ENCODE measurements at places on chromosomes 7 and 10.

- no peak for DNase-seq
These were observed 43.6 kb upstream of the KLF6 start for GRCh38 chr10:3828404-3829155.

DNA sequence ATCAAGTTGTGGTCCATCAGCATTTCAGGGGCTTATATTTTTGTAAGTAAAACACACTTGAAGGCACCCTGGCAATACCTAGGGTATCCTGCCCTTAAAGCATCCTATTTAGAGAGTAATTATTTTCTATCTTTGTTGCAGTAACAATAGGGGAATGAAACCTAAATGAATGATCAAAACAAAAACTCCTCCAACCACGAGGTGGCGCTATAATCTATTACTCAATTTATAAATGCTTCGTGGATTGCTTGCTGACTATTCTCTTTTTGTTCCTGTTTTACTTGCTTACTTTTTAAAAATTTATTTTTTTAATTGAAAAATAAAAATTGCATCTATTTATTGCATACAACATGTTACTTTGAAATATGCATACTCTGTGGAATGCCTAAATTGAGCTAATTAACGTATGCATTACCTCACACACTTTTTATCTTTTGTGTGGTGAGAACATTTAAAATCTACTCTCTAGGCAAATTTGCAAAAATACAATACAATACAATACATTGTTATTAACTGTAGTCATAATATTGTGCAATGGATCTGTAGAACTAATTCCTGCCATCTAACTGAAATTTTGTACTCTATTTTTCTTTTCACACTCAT is 147.7 kb upstream of the BMPER start:
- DNase-seq = no peak

DNA sequence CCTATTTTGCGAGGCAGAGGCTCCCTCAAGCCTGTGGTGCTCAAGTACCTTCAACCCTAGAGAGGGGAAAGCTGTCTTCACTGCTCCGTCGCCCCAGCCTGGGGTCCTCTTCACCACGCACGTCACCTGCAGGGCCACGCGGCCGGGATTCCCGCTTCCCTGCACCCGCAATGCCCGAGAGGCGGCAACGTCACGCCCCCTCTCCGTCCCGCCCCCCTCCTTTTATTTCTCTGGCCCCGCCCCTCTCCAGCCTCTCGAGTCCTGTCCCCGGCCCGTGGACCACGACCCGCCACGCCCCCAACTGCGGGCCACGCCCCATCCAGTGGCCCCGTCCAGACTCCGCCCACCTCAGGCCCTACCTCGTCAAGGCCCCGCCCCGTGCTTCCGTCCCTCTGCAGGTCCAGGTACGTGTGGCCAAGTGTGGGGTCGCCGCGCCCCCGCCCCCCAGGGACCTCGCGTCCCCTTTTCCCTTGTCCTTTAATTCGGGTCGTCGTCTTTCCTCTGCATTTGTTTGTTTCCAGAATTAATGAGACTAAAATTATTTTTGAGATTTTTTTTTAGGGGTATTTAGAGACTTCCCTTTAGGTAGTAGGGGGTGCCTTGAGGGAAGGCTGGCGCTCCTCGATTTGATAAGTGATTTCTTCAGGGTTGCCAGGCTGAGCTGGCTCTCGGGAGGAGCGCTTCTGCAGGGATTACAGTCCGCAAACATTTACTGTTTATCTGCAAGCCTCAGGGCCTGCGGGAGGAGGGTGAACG is 69.8 kb upstream of the BAIAP2L1 start:
- DNase-seq = peak; percentile 4

DNA sequence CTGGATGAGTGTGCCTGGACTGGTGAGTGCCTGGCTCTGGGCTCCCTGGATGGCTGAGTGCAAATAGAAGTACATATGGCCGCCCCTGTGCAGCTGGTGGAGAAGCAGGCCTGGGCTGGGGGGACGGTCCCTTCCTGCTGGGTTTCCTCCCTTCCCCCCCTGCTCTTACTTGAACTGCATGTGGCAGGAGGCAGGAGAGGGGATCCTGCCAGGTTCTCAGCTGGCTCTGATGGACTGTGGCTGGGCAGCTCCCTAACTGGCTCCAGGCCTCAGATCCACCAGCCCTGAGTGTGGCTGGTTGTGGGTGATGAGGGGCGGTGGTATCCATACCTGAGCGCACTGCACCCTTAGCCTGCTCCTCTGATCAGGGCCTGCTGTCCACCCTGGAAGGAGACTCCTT is 26.9 kb downstream of the ADCY1 start:
- DNase-seq = no peak

DNA sequence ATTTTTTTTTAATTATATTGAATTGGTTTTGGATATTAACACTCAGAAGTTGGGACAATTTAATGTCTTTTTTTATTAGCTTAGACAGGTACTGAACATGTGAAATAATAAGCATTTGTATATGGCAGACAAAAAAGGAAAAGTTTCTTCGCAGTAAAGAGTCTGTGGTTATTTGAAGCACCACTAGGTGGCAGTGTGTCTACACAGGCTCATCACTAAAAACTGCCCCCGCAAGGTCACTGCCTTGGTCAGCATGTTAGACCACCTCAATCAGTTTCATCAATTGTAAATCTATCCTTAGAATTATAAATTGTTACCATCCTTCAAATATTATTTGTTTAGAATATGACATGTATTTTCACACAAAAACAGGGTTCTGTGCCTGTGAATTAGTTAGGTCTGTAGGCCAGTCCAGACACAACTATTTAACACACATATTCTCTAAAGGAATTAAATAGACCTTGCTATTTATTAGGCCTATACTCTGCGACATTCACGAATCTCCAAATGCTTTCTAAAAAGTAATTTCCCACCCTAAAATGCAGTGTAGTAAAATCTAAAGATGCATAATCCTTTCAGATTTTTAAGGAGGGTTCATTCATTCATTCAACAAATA is 17.0 kb downstream of the PNLIPRP3 start:
- DNase-seq = no peak

- no peak for DNase-seq
These were observed 26.6 kb downstream of the FAM3C start for GRCh38 chr7:121369462-121369861.

DNA sequence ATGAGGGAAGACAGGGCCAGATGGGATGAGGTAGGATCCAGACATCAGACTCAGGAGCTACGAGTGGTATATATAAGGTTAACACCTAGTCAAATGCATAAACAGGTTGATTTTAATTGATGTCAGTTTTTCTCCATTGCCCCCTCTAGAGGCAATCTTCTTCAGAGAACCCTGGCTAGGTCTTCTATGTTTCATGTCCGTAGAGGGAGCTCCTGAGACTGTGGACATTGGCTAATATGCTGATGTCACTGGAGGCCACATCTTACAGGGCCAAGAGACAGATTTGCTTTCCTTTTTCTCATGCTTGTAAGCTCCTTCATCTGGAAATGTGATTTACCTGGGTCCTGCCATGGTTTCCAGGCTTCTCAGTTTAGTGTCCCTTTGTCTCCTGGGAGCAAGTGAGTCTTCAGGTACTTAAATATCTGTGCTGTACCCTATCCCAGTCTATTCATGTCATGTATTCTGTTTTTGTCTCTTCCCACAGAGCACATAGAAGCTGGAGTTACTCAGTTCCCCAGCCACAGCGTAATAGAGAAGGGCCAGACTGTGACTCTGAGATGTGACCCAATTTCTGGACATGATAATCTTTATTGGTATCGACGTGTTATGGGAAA is 161.6 kb upstream of the PRSS1 start:
- no peak for DNase-seq

- no peak for DNase-seq
These were observed 64.0 kb downstream of the ELFN1 start for GRCh38 chr7:1733908-1734730.

- no peak for DNase-seq
These were observed 128.1 kb upstream of the FAM20C start for GRCh38 chr7:64098-64915.

DNA sequence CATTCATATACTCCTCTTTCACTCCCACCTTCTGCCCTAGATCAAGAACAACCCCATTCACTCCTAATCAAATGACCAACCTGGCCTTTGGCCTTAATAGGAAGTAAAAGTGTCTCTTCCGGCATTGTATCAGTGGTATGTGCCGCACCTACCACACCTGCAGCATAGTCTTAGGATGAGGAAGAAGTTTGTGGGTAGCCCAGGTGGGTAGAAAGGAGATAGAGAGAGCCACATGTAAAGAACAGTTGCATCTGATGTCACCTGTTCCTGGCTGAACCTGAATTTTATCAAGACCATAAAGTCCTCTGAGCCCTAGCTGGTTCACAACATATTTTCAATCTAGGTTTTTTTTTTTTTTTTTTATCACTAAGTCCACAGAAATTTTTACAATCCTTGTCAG is 55.5 kb upstream of the PTPN12 start:
- DNase-seq = no peak

DNA sequence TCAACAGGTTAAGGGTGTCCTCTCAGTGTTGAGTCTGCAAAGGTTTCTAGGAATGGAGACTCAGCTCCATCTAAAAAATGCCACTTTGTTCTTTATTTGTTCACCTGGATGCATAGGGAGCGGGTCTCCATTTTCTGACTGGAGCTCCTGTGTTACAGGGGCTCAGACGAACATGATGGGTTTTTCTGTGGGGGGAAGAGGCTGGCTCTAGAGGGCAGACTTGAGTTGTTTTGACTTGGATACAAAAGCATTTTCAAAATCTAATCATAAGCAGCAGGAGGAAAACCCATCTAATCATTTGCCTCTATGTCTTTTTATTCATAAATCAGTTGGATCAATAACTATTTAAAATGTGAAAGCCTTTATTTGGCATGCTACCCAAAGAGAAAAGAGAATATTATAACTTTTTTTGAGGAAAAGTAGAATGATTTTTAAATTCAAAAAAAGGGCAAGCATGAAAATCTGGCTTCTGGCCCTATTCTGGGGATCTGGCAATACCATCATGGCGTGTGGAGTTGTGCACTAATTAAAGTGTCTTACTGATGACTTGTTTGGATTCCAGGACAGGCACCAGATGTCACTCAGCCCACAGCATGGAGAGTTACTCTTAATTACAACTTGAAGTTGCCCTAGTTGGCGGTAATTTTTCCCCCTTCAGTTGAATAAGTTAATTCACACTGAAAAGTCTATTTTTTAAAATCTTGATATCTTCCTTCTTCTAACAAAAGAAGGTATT is 594.9 kb downstream of the REEP3 start:
- DNase-seq = no peak

DNA sequence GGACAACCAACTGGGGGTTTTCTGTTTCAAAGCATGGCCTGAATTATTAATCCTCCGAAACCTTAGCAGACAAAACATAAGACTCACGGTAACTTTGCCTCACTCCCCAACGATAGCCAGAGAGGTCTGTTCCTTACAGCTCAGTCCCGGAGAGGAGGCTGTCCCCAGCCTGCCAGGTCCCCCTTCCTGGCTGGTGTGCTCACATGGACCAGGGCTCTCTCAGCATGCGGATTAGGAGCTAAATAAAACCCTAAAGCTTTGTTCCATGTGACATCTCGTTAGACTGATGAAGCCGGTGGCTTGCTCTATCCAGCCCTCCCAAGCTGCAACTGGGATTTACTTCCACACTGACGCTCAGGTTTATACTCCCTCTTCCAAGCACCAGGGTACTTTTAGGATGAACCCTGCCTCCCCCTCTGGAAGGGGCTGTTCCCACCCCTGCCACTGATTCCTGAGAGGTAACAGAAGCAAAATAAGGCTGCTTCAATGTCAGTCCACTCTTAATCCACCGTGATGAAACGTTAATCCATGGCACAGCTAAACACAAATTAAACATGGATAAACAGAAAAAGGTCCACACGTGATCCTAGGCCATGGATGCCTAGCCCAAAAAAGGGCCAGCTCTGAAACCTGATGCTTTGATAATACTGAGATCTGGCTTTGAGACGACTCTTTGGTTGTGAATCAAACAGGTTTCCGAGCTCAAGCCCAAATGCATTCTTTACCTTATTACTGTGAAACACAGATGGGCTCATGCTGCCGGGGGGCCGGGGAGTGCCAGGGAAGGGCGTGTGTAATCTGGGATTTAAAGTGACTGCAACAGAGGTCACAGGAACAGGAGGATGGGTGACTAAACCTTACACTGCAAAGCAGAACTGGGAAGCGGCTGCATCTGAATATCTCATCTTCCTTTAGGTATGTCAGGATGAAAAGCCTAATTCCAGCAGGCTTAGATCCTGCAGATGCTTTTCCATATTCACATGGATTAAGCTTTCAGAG is 86.2 kb downstream of the ZRANB1 start:
- no peak for DNase-seq

DNA sequence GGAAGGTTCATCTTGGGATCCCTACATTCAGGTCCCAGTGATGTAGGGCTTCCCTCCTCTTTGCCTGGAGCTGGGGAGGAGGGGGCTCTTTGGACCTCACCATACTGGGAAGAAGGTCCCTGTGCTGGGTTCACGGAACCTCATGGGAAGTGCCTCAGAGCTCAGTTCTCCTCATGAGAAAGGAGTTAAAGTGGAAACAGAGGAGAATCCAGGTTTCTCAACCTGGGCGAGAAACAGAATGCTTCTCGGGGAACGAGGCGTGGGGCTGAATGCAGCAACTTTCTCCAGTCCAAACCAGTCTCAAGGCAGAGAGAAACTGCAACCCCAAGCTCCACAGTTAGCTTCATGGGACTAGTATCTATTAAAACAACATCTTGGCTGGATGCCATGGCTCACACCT is 382.7 kb upstream of the FOXK1 start:
- no peak for DNase-seq

- no peak for DNase-seq
These were observed 23.1 kb downstream of the ZC3HAV1 start for GRCh38 chr7:139086454-139086853.

Data from stimulated activated CD8-positive, alpha-beta memory T cell treated with anti-CD3 and anti-CD28 coated beads, Interleukin-2, amount 100 ng/mL, for 48 hours (primary cell).